Type B pancreatic cell (in vitro differentiated cells): ENCODE measurements at places on chromosomes 2 and 18. TPM values are rescaled to one million over a fixed set of nuclear protein-coding genes. Genes with fewer than 3 reads are reported as not detected.

GKN2 gene
- total RNA-seq = 0.92 TPM in 1 of 2 replicates, not detected in the other

DGUOK gene
- 59.3 and 73.4 TPM in 2 replicates for total RNA-seq

DNA sequence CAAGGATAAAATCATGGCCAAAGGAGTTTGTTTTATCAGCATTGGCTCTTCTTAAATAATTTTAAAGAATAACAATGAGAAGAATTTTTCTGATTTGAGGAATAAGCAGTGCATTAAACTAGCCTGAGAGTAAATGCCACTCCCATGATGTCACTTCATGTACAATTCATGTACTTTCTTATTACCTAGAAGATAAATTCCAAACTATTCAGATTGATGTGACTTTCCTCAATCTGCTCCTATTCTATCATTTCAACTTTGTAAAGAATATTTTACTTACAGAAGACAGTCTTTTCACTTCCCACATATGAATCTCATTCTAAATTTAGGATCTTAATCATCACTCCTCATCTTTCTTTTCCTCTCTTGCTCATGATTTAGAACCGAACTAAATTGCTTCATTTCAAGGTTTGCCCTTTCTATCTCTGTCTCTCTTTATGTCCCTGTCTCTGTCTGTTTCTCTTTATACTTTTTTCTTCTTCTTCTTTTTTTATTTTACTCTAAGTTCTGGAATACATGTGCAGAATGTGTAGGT is 1142.0 kb upstream of the PIK3C3 start:
- DNase-seq = no peak

GRCh38 chr2:219218217-219218731 is 484 bp downstream of the ABCB6 start:
- DNase-seq = peak; percentile 78

WDR35 gene
- 4.5 and 15.0 TPM in 2 replicates for total RNA-seq

DNA sequence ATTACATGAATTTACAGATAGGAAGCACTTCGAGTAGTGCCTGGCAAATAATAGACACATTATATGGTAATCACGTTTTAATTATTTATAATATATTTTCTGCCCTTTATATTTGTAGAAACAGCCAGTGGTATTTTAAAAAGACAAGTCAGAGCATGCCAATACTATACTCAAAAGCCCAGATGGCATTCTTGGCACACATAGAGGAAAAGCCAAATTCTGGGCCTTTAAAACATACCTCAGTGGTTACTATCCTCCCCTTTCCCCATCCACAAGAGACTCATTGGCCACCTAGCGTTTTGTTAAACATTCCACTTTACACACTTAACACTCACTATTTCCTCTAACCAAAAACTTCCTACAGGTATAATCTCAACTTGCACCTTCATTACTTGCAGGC is 63.3 kb upstream of the ZNF804A start:
- DNase-seq = no peak

DNA sequence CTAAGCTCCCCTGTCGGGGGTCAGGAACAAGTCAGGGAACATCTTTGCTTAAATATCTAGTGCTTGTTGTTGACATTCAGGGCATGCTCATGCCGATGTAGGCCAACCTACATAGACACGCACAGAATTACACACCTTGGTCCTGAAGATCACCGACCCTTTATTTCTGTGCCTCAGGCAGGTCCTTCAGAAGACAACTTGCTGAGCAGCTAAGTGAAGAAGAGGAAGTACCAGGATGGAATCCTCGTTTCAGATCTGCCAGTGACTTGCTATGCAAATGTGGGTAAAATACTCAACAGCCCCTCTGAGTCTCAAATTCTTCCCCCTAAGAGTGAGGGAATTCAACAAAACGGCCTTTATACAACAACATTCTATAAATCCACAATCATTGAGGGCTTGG is 494.7 kb downstream of the BCL11A start:
- no peak for DNase-seq

DNA sequence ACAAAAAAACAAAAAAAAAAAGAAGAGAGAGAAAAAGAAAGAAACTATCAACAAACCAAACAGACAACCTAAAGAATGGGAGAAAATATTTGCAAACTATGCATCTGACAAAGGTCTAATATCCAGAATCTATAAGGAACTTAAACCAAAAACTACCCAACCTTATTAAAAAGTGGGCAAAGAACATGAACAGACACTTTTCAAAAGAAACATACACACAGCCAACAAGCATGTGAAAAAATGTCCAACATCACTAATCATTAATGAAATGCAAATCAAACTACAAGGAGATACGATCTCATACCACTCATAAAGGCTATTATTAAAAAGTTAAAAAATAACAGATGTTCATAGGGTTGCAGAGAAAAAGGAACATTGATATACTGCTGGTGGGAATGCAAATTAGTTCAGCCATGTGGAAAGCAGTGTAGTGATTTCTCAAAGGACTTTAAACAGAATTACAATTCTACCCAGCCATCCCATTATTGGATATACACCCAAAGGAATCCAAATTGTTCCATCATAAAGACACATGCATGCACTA is 7.2 kb upstream of the POLE4 start:
- DNase-seq = no peak

DNA sequence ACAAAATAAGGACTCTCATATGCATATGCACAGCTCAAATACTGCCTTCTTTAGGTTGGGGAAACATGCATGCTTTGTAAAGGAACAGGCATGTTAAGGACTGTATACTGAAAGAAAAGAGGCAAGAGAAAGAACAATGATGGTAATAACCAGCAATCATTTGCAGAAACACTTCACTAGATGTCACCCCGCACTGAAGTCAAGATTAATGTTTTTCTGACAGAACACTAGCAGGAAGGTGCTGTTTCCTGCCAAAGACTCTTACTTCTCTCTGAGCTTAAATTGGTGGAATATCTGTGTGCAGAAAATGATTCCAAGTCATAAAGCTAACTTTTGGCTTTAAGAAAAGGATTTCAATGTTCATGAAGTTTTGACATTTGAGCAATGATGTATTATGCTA is 19.3 kb upstream of the CSRNP3 start:
- DNase-seq = no peak

- no peak for DNase-seq
These were observed 60.5 kb downstream of the HK2 start for GRCh38 chr2:74894272-74894981.

DNA sequence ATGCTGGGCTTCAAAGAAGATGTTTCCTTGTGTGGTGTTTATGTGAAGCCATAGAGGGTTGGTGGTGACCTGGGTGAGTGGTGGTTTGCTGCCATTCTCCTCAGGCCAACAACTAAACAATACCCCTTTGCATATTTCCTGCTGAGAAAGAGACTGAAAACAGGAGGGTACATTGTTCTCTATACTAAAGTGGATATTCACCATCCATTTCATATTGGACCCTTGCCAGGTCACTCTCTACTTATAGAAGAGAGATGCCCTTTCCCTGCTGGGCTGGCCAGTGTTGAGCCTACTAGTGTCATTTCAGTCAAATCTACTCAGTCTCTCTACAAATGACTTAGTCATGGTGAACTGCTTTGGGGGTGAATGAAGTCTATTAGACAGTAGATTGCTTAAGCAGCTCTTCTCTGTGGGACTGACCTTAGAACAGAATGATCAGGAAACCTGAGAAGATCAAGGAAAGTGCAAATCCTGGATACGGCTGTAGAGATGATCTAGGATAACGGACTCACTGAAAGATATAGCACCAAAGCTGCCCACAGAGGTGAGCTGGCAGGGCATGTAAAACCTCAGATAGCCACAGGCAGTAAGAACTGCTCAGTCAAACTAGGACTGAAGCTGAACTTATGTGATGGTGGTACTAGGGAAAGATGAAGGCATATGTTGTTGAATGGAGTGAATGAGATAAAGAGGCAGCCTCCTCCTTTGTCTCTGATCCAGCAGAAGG is 154.9 kb downstream of the MYO3B start:
- no peak for DNase-seq
